SJSA1 (cell line): ENCODE measurements at places on chromosomes 3 and 15. TPM values are rescaled to one million over a fixed set of nuclear protein-coding genes. Genes with fewer than 3 reads are reported as not detected.
A peak's percentile ranks its signal among the peaks of the same experiment; 100 is the strongest.

CCDC33 gene
- not detected in 2 replicates for total RNA-seq

SPATA12 gene
- total RNA-seq, result not detected in 2 replicates

HES1 gene
- 39.2 and 44.1 TPM in 2 replicates for total RNA-seq

DCLK3 gene
- not detected in 2 replicates for total RNA-seq

TOP2B gene
- total RNA-seq, result 76.4 and 77.0 TPM in 2 replicates

C3orf70 gene
- total RNA-seq, result 0.08 TPM in 1 of 2 replicates, not detected in the other

- DNase-seq, result no peak
Measured at GRCh38 chr15:83658430-83659416, 4.8 kb downstream of the ADAMTSL3 start.

DNA sequence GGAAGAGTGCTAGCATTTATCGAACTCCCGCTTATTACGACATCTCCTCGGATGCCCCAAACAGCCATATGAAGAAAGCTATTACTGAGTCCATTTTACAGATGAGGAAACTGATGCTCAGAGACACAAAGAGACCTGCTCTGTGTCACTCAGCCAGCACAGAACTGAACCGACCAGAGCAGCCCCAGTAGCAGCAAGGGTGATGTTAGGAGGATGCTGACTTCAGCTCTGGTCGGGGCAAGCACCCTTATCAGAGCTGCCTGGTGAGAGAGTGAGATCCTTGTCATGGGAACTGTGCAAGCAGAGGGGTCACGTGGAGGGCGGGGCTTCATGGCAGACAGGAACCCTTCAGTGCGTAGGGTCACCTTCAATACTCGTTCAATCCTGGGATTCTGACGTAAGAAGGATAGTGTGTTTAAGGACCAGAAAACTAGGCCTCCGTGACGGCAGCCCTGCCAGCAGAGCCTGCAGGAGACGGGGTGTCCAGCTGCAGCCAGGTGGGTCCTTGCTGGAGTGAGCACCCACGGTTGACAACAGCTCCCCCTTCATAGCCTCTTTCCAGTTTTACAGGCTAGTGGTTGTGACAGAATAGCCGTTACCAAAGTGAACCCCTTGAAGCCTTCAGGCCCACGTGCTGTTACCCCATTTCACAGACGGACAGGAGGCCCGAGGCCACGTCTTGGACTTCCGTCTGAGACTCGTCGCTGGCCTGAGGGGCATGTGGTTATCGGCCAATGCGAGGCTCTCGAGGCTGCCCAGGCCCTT, 12.0 kb upstream of the IQSEC1 start:
- DNase-seq, result no peak

- DNase-seq, result no peak
Measured at GRCh38 chr15:52258461-52258860, 37.1 kb downstream of the MYO5C start.

- DNase-seq, result no peak
Measured at GRCh38 chr15:36429707-36430106, 149.7 kb upstream of the CDIN1 start.

DNA sequence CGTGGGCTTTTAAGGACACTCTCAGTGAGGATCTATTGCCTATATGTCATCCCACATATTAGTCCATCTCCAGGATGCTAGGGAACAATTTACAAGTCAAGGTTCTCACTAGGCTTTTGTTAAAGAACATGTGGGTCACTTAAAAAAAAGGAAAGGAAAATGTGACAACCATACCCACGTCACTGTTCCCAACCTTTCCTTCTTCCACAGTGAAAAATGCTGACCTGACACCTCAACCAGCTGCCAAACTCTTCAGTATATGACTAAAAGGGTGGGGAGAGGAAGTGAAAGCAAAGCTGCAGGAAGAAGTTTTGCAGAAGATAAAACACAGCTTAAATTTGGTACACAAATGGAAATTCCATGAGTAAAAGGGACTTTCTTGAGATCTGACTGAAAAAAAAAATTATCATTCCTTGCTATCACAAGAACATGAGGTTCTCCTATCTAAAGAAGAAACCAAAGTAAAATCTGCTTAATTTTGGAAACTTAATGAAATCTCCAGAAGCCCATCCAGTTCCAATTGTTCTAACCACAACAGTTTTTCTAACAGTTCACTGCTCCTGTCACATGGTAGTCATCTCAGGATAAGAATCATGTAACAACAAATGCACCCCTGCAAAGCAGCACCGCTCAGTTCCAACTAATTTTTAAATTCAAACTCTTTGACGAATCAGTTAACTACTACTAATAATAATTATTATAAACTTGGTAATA, 117.0 kb upstream of the TSPAN3 start:
- DNase-seq, result peak; percentile 15

GRCh38 chr15:40334941-40335795, 5.6 kb downstream of the CCDC9B start:
- no peak for DNase-seq

DNA sequence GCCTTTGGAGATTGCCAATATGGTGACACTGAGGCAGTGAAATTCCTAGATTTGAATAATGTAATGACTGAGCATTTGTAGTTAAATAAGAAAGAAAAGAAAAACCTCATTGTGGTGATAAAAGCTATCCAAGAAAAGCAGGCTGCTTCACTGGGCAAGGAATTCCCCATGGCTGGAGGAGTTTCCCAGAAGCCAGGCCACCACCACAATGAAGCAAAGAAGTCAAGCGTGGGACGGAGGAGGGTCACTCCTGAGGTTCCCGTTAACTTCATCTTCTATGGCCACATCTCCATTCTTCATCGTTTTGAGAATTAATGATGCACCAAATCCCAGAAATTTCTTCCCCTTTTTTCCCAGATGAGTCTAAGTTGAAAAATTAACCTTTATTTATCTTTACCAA, 185.8 kb upstream of the BCL6 start:
- no peak for DNase-seq

GRCh38 chr3:182201456-182202168, 489.9 kb downstream of the SOX2 start:
- DNase-seq, result no peak

GRCh38 chr3:6512172-6512800, 348.6 kb upstream of the GRM7 start:
- DNase-seq, result no peak

GRCh38 chr3:19075037-19075436, 73.3 kb upstream of the KCNH8 start:
- DNase-seq, result no peak

GRCh38 chr15:56608993-56609392, 124.3 kb downstream of the ZNF280D start:
- no peak for DNase-seq

DNA sequence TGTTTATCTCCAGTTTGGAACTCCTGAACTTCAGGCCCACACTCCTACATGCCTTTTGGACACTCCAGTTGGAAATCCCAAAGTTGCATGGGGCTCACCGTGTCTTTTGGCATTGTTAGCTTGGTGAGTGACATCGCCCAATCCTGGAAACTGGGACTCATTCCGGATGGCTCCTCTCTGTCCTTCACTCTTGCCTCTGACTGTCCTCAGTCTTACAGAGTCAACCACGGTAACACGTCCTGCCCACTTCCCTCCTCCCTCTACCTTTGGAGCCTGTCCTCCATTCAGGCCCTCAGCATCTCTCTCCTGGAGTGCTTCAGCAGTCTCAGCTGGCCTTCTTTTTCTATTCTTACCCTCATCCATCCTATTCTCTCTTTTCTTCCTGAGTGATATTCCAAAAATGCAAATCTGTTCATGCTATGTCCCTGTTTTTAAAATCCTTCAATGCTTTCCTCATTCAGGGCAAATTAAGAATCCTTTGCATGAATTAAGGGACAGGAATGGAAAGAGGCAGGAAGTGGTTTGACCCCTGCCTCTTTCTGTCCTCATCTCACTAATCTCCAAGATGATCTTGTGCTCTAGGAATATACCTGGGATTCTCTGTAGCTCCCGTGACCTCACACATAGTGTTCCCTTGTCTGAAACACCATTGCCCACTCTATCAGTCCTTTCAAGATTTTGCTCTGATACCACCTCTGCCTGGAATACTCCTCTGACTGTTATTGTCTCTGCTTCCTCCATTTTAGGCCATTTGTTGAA, 42.5 kb downstream of the LPP start:
- DNase-seq, result no peak

GRCh38 chr15:83783227-83783626, 129.3 kb downstream of the ADAMTSL3 start:
- no peak for DNase-seq

- DNase-seq, result no peak
Measured at GRCh38 chr15:92707880-92708551, 52.4 kb upstream of the FAM174B start.

- no peak for DNase-seq
Measured at GRCh38 chr3:140336465-140336864, 341.4 kb upstream of the TRIM42 start.

- DNase-seq, result no peak
Measured at GRCh38 chr3:178289544-178290160, 246.6 kb upstream of the KCNMB2 start.

DNA sequence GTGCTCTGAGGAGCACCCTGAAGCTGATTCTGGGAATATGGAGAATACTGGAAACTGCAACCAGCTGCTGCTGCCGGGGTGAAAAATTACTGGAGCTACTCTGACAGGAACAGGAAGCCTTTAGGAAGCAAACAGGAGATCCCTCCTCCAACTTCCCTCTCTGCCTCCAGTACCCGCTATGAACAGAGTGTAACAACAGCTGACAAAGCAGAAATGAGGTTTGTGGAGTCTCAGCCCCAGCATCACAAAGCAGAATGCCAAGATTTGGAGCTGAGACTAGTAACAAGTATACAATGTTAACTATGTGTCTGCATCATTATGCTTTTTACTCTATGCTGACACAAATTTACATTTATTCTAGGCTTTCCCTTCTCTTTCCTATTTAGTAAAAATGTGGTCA, 22.7 kb upstream of the PIAS1 start:
- DNase-seq, result no peak

DNA sequence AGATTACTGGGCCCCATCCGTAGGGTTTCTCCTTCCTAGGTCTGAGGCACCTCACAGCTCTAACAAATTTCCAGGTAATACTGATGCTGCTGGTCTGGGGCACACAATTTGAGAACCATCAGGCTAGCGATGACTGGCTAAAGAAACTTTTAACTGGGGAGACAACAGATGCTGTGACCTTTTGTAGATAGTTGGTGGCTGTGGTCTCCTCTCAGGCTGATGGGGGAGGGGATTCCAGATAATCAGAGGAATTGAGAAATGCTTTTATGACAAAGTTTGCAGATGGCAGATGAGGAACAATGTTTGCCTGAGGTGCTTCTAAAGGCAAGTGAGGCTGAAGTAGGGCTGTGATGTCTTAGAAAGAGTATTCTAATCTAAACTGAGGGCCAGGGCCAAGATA, 13.8 kb upstream of the CCR9 start:
- no peak for DNase-seq

DNA sequence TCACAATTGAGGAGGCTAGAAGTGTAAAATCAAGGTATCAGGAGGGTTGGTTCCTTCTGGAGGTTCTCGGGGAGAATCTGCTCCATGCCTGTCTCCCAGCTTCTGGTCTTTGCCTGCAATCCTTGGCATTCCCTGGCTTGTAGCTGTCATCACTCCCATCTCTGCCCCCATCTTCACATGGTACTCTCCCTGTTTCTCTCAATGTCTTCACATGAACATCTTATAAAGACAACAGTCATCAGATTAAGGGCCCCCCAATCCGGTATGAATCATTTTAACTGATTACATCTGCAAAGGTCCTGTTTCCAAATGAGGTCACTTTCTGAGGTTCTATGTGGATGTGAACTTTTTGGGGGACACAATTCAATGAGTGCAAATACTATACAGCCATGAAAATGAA, 113.0 kb upstream of the GALNT15 start:
- no peak for DNase-seq
